Panc1 (cell line): ENCODE measurements at places on chromosomes 6 and 20. TPM values are rescaled to one million over a fixed set of nuclear protein-coding genes. Genes with fewer than 3 reads are reported as not detected.

DNA sequence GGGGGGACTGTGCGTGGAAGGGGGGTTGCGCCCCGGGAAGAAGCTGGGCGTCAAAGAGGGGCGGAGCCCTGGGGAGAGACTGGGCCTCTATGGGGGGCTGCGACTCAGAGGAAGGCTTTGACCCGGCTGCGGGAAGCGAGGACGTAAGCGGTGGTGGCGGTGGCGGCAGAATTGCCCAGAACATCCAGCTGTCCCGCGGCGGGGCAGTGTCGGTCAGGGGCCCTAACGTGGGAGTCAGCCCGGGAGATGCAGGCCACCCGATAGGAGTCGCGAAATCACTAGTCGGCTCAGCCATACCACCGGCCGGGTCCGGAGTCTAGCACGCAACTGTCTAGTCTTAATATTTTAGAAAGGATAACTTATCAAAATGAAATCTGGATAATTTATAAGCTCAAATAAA lies 387.6 kb upstream of the EYS start:
- no peak overlapping the region for H3K4me3 ChIP-seq
- DNase-seq: no peak

- DNase-seq: no peak
- no peak overlapping the region for H3K27ac ChIP-seq
- no peaks in the 10 kb centered on the region for H3K4me1 ChIP-seq
- H3K27me3 ChIP-seq: no peaks in the 10 kb centered on the region
Observed at GRCh38 chr6:63676412-63677114, 41.0 kb downstream of the PHF3 start.

The NR2E1 gene
- total RNA-seq: 0.13 TPM

- no peak overlapping the region for H3K27ac ChIP-seq
- H3K36me3 ChIP-seq: peaks cover 10% of the 10 kb centered on the region
- H3K4me1 ChIP-seq: no peaks in the 10 kb centered on the region
- H3K27me3 ChIP-seq: no peaks in the 10 kb centered on the region
Observed at GRCh38 chr6:87237804-87238203, 82.4 kb downstream of the ZNF292 start.

GRCh38 chr20:14093652-14094051 lies 98.3 kb downstream of the MACROD2 start:
- no peak overlapping the region for H3K27ac ChIP-seq
- no peaks in the 10 kb centered on the region for H3K4me1 ChIP-seq
- H3K27me3 ChIP-seq: no peaks in the 10 kb centered on the region
- H3K4me3 ChIP-seq: no peak overlapping the region
- no peaks in the 10 kb centered on the region for H3K36me3 ChIP-seq
- no peak for DNase-seq

- no peak for DNase-seq
- H3K27me3 ChIP-seq: no peaks in the 10 kb centered on the region
- no peak overlapping the region for H3K4me3 ChIP-seq
- no peak overlapping the region for H3K27ac ChIP-seq
Observed at GRCh38 chr6:32220021-32220420, 3.8 kb downstream of the NOTCH4 start.

The KIAA0408 gene
- 0.90 TPM for total RNA-seq

The KCNK15 gene
- 7.4 TPM for total RNA-seq

- DNase-seq: no peak
- H3K4me3 ChIP-seq: no peak overlapping the region
- H3K4me1 ChIP-seq: no peaks in the 10 kb centered on the region
Observed at GRCh38 chr6:91802431-91802830, 1215.6 kb upstream of the MAP3K7 start.

GRCh38 chr6:51568771-51569170 lies 518.6 kb downstream of the PKHD1 start:
- H3K27me3 ChIP-seq: no peaks in the 10 kb centered on the region
- H3K27ac ChIP-seq: no peak overlapping the region
- H3K36me3 ChIP-seq: no peaks in the 10 kb centered on the region

DNA sequence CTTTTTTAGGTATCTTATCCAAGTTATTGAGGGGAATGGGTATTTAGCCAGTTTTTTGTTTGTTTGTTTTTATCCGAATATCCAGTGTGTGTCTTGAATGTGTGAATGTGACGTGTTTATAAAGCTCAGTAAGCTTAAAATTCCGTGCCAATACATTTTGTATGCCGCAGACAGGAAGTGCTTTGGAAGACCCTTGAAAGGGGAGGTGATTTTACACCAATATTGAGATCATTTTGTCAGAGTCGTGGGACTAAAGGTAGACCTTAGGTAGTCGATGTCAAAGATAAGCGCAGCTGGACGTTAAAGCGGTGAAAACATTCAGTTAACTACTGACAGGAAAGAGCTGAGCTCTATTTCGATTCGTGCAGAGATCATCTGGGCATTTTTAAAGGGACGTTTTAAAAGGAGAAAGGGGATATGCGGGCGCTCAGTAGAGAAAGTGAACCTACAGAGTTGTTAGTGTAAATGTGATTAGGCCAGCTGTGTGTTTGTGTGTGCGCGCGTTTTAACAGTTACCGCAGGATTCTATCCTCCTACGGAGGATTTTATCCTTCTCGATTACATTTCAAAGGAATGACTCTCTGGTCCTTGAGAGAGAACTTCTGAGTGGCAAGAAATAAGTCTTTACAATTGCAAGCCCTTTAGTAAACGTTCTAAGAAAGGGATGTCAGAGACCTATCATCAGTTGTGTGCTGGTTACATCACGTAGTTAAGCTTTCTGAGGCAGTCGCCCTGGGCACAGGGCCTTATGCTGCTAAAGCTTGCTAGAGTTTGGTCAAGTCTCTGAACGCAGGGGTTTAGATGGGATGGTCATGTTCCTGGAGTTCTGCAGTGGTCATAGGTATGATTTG lies 625 bp upstream of the ECHDC1 start:
- H3K27me3 ChIP-seq: no peaks in the 10 kb centered on the region
- DNase-seq: no peak
- peaks cover 45% of the 10 kb centered on the region for H3K4me1 ChIP-seq
- peak overlapping the region; percentile 99 for H3K27ac ChIP-seq
- H3K4me3 ChIP-seq: peak overlapping the region; percentile 60

DNA sequence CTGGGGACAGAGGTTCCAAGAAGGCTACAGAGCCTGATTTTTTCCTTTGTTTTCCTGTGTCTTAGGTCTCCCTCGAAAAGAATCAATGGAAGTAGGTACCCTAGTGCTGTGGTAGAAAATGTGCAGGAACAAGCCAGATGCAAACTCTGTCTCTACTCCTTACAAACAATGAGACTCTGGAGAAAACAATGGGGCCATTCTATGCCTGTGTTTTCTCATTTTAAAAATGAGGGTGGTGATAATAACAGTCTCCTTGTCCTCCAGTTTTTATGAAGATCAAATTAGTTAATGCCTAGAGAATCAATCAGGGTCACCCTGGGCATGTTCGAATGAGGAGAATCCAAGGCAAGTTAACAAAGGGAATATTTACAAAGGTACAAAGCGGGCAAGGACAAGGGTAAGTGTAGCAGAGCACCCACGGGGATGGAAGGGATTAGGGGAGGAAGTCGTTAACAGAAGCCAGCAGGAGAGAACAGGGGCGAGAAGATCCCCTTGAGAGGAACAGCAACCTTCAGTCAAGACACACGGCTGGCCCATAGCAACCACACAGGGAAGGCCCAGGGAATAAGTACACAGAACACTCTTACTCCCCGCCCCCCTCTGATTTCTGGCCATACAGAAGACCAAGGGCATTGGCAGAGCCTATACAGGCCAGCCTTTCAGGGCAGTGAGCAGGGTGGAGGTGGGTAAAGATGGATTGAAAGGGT lies 342.8 kb downstream of the PTPRT start:
- no peak for DNase-seq
- H3K36me3 ChIP-seq: no peaks in the 10 kb centered on the region
- H3K27me3 ChIP-seq: no peaks in the 10 kb centered on the region
- no peaks in the 10 kb centered on the region for H3K4me1 ChIP-seq

DNA sequence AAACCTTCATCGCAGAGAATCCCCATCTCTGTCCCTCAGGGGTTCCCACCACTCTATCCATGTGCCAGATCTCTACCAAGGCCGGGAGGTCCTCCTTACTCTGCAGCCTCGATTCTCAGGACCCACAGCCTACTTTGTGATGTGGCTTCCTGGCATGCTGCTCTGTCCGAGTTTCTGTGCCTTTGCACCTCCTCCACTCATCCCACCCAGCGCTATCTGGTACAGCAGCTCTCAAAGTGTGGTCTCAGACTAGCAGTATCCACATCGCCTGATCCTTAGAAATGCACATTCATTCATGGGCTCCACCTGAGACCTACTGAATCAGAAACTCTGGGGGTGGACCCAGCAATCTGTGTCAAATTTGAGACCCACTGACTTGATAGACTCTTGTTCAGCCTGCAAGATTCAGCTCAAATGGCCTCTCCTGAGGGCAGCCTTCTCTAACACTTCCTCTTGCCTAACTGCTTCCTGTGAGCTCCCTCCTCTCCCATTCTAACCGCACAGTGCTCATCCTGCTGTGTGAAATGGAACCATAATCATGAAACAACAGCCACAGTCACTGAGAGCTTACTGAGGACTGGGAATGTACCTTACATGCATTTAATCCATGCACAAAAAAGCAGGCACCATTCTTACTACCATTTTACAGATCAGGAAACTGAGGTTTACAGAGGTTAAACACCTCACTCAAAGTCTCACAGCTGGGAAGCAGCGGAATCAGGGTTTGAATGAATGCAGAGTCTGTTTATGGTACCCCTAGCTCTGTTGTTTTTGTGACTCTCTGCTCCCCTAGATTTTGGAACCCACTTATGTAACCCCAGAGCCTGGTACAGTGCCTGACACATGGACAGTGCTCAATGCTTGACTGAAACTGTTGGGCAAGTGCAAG lies 69.4 kb downstream of the JPH2 start:
- H3K36me3 ChIP-seq: no peaks in the 10 kb centered on the region
- no peaks in the 10 kb centered on the region for H3K4me1 ChIP-seq
- H3K27me3 ChIP-seq: no peaks in the 10 kb centered on the region
- DNase-seq: no peak
- no peak overlapping the region for H3K27ac ChIP-seq

DNA sequence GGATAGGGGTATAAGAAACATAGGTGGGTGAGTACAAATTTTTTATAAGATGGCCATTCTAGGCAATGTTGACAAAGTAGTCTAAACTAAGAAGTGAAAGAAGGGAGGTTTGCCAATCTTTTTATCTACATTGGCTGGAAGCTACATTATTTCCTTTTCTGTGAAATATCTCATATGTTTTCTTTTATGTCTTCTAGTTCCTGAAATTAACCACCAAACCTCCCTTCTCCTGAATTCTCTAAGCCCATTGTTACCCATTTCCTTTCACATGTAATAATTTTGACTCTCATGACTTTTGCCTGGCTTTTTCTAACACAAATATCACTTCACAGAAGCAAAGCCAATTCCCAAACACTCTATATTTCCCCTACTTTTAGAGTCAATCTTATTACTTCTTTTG lies 496.2 kb upstream of the JAG1 start:
- no peaks in the 10 kb centered on the region for H3K36me3 ChIP-seq
- H3K4me1 ChIP-seq: no peaks in the 10 kb centered on the region
- no peak for DNase-seq
- no peaks in the 10 kb centered on the region for H3K27me3 ChIP-seq
- H3K27ac ChIP-seq: no peak overlapping the region

The CST2 gene
- total RNA-seq: not detected

- no peak overlapping the region for H3K4me3 ChIP-seq
- no peaks in the 10 kb centered on the region for H3K36me3 ChIP-seq
- H3K27ac ChIP-seq: no peak overlapping the region
Observed at GRCh38 chr6:71034563-71035345, 77.9 kb upstream of the B3GAT2 start.
